ENCODE measurements at places on chromosomes 7 and 10.

- no peak for DNase-seq
Measured at GRCh38 chr7:37643876-37644275, 39.7 kb upstream of the GPR141 start.

GRCh38 chr7:118104812-118105441 lies 79.0 kb upstream of the LSM8 start:
- no peak for DNase-seq

- DNase-seq: peak; percentile 50
Measured at GRCh38 chr7:130982160-130982638, 248.2 kb upstream of the KLF14 start.

DNA sequence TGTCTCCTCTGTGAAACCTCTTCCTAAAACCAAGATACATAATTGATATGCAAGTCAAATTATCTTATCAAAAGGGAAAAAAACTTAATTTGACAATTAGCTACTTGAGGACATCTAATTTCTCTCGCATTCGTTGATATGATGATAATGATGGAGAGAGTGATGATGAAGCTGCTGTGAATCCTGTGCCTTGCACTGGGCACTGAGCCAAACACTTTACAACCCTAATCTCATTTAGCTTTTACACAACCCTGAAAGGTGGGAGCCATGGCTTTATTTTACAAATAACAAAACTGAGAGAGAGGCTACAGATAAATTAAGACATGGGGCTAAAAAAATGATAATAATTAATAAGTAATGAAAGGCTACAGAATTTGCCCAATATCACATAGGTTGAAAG lies 176.0 kb downstream of the NOC3L start:
- DNase-seq: no peak

- no peak for DNase-seq
Measured at GRCh38 chr7:157090485-157091165, 48.1 kb upstream of the UBE3C start.

DNA sequence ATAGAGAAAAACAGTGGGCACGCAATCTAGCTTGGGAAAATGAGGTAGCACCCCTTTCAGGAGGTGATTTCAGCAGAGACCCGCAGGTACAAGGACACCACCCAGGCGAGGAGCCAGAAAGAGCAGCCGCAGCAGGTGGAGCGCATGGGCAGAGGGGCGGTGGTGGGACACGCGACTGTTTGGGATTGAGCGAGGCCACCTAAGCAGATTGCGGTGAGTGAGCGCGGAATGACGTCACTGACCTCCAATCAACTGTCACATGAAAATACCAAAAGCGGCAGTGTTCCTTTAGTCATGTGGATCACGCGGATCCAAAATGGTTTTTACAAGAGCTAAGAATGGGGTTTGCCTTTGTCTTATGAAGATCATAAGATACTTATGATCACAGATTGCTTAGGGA lies 40.2 kb upstream of the SLC26A3 start:
- no peak for DNase-seq

DNA sequence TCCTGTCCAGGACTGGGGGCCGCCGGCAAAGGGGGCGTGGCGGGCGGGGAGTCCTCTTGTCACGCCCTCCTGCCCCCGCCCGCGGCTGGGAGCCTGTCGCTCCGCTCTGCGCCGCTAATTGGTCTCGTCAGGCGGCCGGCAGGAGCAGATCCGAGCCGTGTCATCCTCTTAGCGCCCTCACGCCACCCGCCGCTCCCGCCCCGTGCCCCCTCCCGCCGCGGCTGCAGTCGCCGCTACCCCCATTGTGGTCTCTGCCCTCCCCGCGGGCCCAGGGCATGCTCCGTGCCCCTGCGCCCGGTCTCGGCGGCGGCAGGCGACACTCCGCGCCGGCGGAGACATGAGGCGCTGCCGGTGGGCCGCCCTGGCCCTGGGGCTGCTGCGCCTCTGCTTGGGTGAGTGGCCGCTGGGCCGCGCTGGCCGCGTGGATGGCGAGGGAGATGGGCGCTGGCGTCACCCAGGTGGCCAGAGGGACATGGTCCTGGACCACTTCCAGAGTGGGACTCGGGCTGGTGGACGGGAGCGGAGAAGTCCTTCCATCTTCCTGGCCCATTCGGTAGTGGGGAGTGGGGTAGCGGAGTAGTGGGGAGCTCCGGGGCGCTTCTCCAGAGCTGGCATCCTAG lies at the start of gene CDHR1:
Gene CDHR1, plus strand, starts transcription at position 114 of the 620 bp plus-strand sequence. Its CDS starts 224 bp downstream, at position 338.
- DNase-seq: peak; percentile 65

DNA sequence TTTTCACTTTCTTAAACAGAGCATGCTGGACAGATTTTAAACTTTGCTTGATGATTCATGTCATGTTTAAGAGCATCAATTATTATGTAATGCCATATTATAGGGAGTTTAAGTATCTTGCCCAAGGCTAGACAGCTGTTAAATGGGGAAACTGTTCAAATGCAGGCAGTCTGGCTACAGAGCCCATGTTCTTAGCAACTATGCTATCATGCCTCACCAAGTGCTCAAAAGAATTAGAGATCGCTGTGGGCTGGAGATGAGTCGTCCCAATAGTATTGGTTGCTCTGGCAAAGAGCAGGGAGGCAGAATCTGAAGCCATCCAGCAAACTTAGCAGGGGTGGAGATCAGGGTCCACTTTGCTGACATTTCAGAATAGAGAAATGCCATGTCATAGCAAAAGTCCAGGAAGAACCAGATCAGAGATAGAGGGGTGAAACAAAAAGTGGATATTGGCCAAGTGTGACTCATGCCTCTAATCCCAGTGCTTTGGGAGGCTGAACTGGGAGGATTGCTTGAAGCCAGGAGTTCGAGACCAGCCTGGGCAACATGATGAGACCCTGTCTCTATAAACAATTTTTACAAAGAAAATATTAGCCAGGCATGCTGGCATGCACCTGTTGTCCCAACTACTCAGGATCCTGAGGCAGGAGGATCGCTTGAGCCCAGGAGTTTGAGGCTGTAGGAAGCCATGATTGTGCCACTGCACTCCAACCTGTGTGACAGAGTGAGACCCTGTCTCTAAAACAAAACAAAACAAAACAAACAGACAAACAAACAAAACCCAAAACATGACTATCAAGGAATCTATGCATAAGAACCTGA lies 57.8 kb downstream of the BAMBI start:
- DNase-seq: no peak

GRCh38 chr7:45122975-45123860 lies 11.7 kb upstream of the TBRG4 start:
- DNase-seq: no peak

- DNase-seq: no peak
Measured at GRCh38 chr7:157618823-157619606, 282.2 kb downstream of the DNAJB6 start.

DNA sequence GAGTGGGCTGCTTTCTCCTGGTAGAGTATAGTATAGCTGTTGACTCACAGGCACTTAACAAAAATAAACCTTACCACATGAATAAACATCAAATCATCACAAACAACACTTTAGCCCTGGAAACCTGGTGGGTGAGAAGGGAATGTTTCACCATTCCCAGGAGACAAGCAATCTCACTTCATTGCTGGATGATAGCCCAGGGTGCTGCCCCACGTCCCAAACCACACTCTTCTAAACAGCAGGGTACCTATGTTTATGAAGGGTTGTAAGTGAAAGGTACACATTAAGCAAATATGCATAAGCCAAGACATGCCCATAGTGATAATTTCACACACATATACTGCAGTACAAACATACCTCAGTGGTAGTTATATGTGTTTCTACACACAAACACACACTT lies 276.2 kb downstream of the FGFR2 start:
- DNase-seq: no peak

GRCh38 chr7:113144817-113145216 lies 26.5 kb upstream of the SMIM30 start:
- no peak for DNase-seq

GRCh38 chr10:110765513-110766319 lies 106.0 kb upstream of the PDCD4 start:
- DNase-seq: no peak

- DNase-seq: no peak
Measured at GRCh38 chr7:27992097-27992496, 188.5 kb downstream of the JAZF1 start.

DNA sequence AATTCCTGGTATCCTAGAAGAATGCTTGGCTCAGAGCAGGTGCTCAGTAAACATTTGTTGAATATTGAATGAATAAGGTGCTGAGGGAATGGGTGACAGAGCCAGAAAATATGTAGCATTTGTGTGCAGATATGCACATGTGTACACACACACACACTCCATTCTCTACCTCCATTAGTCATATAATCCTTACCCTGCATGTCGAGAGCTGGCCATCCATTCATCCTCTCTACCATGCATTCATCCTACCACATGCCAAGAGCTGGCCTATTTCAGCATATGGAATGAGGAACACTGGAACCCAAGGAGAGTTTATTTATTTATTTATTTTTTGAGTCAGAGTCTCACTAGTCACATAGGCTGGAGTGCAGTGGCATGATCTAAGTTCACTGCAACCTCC lies 284.8 kb downstream of the PLXNA4 start:
- no peak for DNase-seq

- no peak for DNase-seq
Measured at GRCh38 chr10:131573707-131574106, 262.2 kb upstream of the TCERG1L start.

DNA sequence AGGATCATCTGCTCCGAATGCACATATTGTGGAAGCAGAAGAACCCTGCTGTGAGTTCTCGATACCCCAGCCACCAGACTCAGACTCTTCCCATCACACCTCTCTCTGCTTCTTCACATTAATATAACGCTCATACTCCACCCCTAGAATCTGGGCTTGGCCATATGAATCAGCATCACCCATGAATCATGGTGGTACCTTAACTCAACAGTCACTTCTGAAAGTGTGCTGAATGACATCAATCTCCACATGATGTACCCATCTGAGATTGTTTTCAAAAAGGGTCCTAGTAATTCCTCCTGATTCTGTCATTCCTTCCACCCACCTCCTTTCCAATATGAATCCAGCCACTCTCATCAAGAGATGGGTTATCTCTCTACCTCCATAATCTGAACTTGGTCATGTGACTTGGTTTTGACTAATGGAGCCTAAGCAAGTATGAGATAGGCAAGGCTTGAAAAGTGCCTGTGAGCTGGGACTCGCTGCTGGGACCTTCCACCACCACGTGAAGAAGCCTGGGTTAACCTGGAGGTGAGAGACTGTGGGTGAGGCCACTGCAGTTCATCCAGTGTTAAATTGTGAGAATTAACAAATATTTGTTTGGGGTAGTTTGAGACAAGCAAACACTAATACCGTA lies 15.4 kb downstream of the YWHAG start:
- DNase-seq: no peak

GRCh38 chr7:7895754-7896153 lies 72.8 kb upstream of the GLCCI1 start:
- no peak for DNase-seq

- no peak for DNase-seq
Measured at GRCh38 chr7:116999311-116999710, 46.0 kb downstream of the ST7 start.

DNA sequence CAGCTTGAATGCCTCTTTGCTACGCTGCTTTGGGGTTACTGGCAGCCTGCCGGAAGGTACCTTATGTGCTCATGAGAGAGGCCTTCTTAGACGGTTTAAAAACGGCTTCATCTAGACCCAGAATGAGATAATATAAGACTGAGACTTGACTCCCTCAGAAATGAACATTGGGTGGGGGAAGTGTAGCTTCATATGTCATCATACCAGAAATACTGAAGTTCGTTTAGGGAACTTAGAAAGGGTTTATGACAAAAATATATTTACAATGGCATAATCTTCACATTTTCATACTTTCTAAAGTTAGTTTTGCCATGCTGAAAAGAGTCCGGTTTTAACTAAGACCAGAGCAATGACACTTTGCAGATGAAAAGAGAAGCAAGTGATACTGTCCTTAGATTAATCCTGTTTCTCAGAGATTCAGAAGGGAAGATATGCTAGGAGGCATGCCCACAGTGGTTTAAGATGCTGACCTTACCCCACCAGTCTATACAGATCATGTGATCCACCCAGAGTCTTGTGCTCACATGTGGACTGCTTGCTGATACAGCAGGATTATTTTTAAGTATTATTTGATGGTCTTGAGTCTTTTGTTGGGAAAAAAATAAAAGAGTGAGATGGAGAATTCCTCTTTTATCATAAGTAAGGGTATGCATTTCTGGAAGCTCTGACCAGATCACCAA lies 40.8 kb upstream of the HGF start:
- no peak for DNase-seq

DNA sequence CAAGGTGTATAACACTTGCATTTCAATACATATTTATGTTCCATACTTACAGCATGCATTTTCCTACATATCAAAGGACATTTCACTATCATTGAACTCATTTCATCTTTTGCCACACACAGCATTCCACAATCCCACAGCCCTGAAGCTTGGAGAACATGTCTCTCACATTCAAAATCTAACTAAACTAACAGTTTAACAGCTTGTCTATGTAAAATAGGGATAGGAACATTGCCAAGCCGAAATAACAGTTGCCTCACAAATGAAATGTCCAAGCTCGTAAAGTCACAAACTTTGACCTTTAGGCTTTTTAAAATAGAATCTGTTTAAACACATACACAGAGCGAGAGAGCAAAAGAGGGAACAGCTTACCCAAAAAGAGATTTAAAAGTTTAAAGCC lies 65.3 kb downstream of the HGF start:
- DNase-seq: no peak

- DNase-seq: no peak
Measured at GRCh38 chr7:78327718-78328117, 529.1 kb downstream of the PHTF2 start.

DNA sequence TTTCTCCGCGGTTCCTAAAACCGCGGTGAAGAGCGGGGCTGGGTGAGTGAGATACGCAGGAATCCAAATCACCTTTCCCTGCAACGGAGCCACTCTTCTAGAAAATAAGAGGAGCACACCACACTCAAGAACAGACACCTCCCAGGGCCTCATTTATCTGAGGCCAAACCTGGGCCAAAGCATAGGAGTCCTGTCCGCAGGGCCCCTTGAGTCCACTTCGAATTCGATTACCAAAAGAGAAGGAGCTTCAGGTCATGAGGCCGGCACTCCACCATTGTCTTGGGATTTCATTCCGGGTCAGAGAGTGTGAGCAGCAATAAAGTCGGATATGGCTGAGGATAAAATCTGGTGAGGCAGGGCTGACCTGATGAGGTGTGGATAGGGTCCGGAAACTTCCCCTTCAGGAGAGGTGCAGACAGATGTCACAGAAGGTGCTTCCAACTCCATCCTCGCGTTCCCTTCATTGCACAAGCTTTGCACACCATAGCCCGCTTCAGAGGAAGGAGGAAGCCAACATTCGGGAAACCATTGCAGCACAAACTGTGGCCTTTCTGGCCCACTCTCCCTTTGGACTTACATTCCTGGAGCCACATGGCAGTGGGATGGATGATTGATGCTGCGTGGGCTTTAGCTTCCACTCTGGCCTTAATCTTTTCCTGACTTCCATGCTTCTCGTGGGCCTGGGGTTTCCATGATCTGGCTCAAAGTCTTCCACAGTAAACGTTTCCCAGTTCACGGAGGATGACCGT lies 27.2 kb upstream of the ZNF273 start:
- no peak for DNase-seq

- peak; percentile 65 for DNase-seq
Measured at GRCh38 chr7:37709631-37710509, 26.3 kb downstream of the GPR141 start.

- no peak for DNase-seq
Measured at GRCh38 chr10:5497948-5498730, 1.2 kb downstream of the CALML5 start.

- no peak for DNase-seq
Measured at GRCh38 chr7:130904792-130905191, 170.8 kb upstream of the KLF14 start.

GRCh38 chr7:81120803-81121202 lies 202.0 kb upstream of the SEMA3C start:
- DNase-seq: no peak

GRCh38 chr7:87702326-87702725 lies 74.1 kb downstream of the RUNDC3B start:
- DNase-seq: no peak

All from GM10248 (cell line).